ENCODE measurements at places on chromosomes 4 and X.

- DNase-seq, result no peak
Observed at GRCh38 chr4:86870442-86871069, 21.4 kb upstream of the SLC10A6 start.

DNA sequence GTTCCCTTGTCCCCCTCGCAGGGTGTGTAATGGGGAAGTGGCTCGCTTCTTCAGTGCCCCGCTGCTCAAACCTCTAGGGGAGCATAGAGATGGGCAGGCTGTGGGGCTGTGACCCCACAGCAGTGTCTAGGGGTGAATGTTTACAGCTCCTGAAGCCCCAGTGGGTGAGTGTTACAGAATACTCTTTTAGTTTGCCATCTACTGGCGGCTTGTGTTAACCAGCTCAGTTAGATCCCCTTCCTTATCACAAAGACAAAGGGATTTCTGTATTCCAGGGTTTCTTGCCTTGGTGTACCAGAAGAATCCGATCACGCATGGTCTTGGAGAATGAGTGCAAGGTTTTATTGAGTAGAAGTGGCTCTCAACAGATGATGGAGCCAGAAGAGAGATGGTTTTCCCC, 108.1 kb upstream of the IQCM start:
- no peak for DNase-seq

GRCh38 chrX:117510453-117510852, 606.2 kb downstream of the KLHL13 start:
- no peak for DNase-seq

GRCh38 chrX:8565729-8566128, 101.1 kb downstream of the VCX3B start:
- DNase-seq, result no peak

- no peak for DNase-seq
Observed at GRCh38 chr4:2837904-2838496, 5.6 kb upstream of the ADD1 start.

GRCh38 chrX:47198687-47199080, 5.1 kb downstream of the UBA1 start:
- no peak for DNase-seq

- no peak for DNase-seq
Observed at GRCh38 chr4:122100508-122100907, 51.6 kb upstream of the BLTP1 start.

GRCh38 chr4:1294891-1295290, 5.2 kb downstream of the MAEA start:
- DNase-seq, result no peak

DNA sequence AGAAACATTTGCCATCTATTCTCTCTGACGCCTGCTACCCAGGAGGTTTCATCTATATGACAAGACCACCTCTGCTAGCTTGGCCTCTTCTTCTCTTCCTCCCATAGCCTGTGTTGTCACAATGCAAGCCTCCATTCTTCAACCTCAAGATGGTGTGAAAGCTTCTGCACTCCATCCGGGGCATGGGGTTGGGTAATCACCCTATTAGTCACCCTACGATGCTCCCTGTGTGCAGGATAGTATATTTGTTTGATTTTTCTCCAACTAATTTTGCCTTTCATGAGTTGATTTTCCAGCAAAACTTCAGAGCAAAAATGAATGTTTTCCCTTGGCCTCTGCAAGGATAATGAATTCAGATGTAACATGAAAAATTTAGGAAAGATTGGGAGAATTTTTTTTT, 128.0 kb upstream of the STS start:
- DNase-seq, result no peak

DNA sequence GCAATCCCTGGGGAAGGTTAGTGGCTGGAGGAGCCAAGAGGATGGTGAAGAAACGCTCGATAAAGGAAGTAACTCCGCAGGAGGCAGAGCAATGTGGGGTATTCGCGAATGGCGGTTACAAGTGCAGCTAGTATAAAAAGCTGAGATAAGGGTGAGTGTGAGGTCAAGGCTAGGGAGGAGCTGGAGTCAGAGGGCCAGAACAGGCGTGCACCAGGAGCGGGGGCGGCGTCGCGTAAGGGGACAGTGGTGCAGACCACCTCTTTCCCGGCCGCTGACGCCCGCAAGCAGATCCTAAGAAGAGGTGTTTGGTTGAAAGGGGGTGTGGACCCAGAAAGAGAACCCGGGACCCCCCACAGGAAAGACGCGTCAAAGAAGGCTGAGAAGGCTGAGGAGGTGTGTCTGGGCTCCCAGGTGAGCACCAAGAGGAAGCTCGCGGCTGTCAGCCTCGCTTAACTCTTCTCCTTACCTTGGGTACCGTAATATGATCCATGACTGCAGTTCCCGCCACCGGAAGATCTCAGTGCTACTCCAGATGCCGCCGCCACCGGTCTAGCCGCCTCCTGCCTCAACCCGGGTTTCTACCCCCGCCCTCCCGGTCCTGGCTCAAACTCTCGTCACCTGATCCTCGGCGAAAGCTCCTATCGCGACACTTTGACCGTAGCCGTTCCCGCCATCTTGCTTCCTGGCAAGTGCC, at the start of gene MTMR8:
MTMR8 (minus strand) TSS at position 579 of the 694 bp plus-strand sequence; CDS start at position 490, 89 bp downstream.
- DNase-seq, result peak; percentile 31

DNA sequence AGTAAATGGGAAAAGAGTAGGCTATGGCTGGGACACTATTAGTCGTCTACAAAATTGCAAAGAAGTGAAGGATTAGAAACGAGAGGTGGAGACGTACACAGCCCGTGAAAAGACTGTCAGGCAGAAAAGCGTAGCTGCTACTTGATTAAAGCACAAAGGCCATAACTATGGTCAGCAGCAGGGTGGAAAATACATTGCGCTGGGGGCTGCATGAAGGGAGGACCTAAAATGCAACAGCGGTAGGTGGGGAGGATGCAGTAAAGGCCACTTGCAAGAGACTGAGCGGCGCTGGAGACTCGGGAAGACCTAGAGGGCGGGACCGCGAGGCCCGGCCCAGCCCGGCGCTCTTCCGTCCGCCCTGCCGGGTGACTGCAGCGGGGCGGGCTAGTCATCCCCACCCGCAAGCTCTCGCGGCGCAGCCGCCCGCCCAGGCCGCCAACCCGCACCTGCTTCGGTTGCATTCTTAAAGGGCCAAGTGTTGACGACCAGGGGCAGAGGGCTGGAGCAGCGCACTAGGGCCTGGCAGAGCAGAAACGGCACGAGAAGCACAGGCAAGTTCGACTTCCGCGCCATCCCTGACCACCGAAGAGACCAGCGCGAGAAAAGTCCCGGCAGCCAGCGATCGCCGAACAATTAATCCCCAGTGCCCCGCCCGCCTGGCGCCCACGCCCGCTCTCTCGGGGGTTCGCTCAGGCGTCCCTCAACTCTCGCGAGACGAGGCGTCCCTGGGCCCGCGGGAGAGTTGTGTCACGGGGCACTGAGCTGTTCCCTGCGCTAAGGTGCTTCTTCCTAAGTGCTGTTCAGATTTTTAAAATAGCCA, at the start of gene AGA:
AGA (minus strand) TSS at position 635 of the 820 bp plus-strand sequence; CDS start at position 573, 62 bp downstream.
- DNase-seq, result peak; percentile 78

- no peak for DNase-seq
Observed at GRCh38 chr4:69910016-69910782, 20.7 kb upstream of the CSN1S1 start.

- DNase-seq, result no peak
Observed at GRCh38 chr4:55398966-55399365, 3.2 kb downstream of the TMEM165 start.

GRCh38 chr4:90419124-90419711, 292.0 kb downstream of the CCSER1 start:
- DNase-seq, result peak; percentile 31

GRCh38 chr4:68735106-68735505, 64.7 kb upstream of the UGT2B15 start:
- DNase-seq, result no peak

GRCh38 chr4:140059159-140059558, 94.8 kb downstream of the MAML3 start:
- no peak for DNase-seq

- no peak for DNase-seq
Observed at GRCh38 chr4:48051078-48051477, 34.5 kb downstream of the NIPAL1 start.

GRCh38 chr4:52096048-52096447, 44.9 kb downstream of the SPATA18 start:
- no peak for DNase-seq

DNA sequence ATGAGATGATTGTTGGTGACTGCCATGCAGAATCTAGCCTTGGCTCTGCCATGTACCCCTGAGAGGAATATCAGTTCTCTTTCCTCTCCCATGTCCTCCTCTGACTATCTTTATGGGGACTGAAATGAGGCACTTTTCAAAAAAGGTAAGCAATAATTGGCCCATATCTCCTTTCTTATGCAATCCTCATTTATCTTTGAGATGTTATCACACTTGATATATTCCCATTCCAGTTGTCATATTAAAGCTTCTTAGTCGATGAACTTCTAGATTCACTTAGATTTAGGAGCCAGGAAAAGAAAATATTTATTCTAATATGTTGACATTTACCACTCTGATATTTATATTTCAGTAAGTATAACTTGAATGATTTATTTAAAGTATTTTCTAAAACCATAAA, 55.3 kb upstream of the CXCL8 start:
- DNase-seq, result no peak

GRCh38 chr4:48388525-48389154, 47.3 kb downstream of the SLAIN2 start:
- no peak for DNase-seq

DNA sequence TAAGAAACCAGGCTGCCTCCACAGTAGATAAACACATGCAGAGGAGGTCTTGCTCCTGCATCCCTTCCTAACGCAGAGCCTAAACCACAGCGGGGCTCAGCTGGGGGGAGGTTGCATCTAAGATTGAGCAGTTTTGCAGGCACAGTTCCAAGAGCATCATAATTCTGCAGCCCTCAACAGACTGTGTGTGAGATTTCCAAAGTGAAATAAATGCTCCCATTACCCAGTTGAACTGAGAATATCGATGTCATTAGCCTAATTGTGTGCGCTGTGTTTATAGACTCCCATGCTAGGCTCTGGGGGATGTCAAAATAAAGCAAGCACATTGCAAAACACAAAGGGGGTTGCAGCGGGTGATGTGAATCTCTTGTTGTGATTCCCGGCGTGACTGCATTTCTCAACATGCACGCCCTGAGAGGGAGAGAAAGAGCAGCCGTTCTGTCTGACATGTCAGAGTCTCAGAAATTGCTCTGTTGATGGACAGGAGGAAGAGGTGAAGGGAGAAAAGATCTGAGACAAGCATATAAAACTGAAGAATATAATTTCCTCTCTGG, 150.0 kb upstream of the PSAPL1 start:
- no peak for DNase-seq

- DNase-seq, result no peak
Observed at GRCh38 chr4:8649631-8650361, 57.2 kb downstream of the CPZ start.

DNA sequence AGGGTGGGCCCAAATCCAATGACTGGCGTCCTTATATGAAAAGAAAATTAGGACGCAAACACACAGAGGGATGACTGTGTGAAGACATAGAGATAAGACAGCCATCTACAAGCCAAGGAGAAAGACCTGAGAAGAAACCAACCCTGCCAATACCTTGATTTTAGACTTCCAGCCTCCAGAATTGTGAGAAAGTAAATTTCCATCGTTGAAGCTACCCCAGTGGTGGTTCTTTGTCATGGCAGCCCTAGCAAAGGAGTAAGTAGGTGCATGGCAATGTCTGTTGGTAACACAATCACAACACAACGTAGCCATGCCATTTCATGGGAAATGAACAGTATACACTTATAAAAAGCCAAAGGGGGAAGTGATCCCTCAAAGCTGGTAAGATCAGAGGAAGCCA, 25.3 kb downstream of the SMIM20 start:
- no peak for DNase-seq

DNA sequence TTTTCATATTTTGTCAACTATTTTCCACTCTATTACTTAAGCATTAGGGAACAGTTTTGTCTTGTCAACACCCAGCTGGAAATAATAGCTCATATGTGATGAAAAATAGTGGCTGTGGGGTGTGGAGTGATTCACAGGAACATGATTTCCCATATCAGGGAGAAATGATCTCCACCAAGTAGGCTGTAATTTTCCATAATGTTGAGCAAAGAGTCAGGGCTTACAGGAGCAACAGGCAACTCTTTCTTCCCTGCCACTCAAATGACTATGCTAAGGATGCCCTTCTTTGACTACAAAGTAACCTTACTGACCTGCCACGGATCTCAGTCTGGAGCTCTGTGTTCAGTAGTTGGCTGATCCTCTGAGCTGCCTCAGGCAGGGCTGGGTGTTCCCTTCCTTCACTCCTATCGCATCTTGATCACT, 90.0 kb upstream of the GATB start:
- DNase-seq, result no peak

DNA sequence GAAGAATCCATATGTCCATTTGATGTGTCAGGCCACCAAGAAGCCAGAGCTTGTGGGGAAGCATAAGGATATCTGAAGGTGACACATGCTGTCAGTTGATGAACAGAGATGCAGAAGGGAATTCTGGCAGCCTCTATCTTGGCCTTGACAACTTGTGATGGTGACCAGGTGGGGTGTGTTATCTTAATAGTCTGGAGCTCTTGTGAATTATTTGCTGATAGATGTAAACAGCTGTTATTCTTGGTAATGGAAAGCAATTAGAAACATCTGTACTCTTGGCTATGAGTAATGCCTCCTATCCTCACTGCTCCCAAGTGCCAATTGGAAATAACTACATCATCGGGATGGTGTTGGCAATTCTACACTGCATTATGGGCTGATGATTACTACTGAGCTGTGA, 51.9 kb downstream of the NAA11 start:
- no peak for DNase-seq

- DNase-seq, result no peak
Observed at GRCh38 chr4:67288964-67289363, 256.3 kb downstream of the CENPC start.

DNA sequence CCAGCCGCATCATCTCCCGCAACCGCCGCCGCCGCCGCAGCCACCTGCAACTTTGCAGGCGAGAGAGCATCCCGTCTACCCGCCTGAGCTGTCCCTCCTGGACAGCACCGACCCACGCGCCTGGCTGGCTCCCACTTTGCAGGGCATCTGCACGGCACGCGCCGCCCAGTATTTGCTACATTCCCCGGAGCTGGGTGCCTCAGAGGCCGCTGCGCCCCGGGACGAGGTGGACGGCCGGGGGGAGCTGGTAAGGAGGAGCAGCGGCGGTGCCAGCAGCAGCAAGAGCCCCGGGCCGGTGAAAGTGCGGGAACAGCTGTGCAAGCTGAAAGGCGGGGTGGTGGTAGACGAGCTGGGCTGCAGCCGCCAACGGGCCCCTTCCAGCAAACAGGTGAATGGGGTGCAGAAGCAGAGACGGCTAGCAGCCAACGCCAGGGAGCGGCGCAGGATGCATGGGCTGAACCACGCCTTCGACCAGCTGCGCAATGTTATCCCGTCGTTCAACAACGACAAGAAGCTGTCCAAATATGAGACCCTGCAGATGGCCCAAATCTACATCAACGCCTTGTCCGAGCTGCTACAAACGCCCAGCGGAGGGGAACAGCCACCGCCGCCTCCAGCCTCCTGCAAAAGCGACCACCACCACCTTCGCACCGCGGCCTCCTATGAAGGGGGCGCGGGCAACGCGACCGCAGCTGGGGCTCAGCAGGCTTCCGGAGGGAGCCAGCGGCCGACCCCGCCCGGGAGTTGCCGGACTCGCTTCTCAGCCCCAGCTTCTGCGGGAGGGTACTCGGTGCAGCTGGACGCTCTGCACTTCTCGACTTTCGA, 654 bp downstream of the ATOH1 start:
- DNase-seq, result no peak

- DNase-seq, result no peak
Observed at GRCh38 chrX:99266255-99266654, 1143.8 kb downstream of the PCDH19 start.

All from cerebellar nuclear complex (tissue), 1 donor.